ENCODE measurements at places on chromosomes 2 and 18.

DNA sequence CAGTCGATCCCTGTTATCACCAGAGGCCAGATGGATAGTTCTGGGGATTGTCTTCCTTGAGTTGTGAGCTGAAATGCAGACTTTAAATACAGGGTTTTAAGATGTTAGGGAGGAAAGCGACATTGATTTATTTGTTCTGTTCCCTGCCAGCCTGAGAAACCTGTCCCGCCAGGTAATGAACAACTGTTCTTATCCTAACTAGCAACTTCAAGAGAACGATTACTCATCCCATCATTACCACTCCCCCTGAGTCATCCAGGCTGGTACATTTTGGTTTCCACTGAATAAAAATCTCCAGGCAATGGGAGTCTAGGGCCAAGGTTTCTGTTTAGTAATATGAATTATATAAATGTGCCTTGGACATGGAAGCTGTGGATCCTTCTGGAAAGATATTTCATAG, 131.2 kb downstream of the LYPD6B start:
- H3K27ac ChIP-seq = no peak overlapping the region
- H3K27me3 ChIP-seq = no peaks in the 10 kb centered on the region
- no peaks in the 10 kb centered on the region for H3K36me3 ChIP-seq
- H3K4me1 ChIP-seq = no peaks in the 10 kb centered on the region
- DNase-seq = no peak

- DNase-seq = no peak
- no peaks in the 10 kb centered on the region for H3K36me3 ChIP-seq
- H3K27ac ChIP-seq = no peak overlapping the region
- H3K4me3 ChIP-seq = no peak overlapping the region
- H3K27me3 ChIP-seq = no peaks in the 10 kb centered on the region
Measured at GRCh38 chr2:134466141-134466540, 212.3 kb downstream of the MGAT5 start.

GRCh38 chr2:101238930-101239759, 13.5 kb upstream of the CNOT11 start:
- H3K4me1 ChIP-seq = no peaks in the 10 kb centered on the region
- no peaks in the 10 kb centered on the region for H3K36me3 ChIP-seq
- no peak for DNase-seq
- H3K27ac ChIP-seq = no peak overlapping the region

DNA sequence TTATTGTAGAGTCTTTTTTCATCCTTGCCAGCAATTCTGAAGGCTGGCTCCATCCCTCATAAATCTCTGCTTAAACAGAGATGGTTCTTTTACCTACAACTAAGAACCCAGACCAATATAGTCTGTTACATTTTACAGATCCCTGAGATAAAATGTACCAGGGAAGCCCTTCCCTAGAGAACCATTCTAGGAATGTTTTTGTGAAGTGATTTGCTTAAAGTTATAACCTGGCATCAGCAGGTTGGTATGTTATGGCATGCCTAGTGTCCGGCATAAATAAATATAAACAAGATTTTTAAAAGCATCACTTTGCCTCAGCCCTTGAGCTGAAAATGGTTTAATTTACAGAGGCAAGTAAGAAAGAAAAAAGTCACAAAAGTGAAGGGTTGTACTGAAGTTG, 18.5 kb upstream of the NPAS2 start:
- no peaks in the 10 kb centered on the region for H3K36me3 ChIP-seq
- H3K27ac ChIP-seq = no peak overlapping the region
- DNase-seq = no peak
- no peak overlapping the region for H3K4me3 ChIP-seq
- no peaks in the 10 kb centered on the region for H3K4me1 ChIP-seq
